ENCODE measurements at places on chromosomes 2 and 18. TPM values are rescaled to one million over a fixed set of nuclear protein-coding genes. Genes with fewer than 3 reads are reported as not detected.

GRCh38 chr2:158618891-158619490 is 162.2 kb downstream of the PKP4 start:
- no peak overlapping the region for H3K4me3 ChIP-seq
- no peaks in the 10 kb centered on the region for H3K27me3 ChIP-seq
- no peak overlapping the region for H3K27ac ChIP-seq
- no peak for DNase-seq
- H3K36me3 ChIP-seq, result peaks cover 13% of the 10 kb centered on the region

GRCh38 chr2:71223767-71224333 is 3.1 kb downstream of the PAIP2B start:
- H3K27me3 ChIP-seq, result peaks cover 4% of the 10 kb centered on the region
- DNase-seq, result no peak
- H3K36me3 ChIP-seq, result no peaks in the 10 kb centered on the region
- H3K4me1 ChIP-seq, result peaks cover 15% of the 10 kb centered on the region

DNA sequence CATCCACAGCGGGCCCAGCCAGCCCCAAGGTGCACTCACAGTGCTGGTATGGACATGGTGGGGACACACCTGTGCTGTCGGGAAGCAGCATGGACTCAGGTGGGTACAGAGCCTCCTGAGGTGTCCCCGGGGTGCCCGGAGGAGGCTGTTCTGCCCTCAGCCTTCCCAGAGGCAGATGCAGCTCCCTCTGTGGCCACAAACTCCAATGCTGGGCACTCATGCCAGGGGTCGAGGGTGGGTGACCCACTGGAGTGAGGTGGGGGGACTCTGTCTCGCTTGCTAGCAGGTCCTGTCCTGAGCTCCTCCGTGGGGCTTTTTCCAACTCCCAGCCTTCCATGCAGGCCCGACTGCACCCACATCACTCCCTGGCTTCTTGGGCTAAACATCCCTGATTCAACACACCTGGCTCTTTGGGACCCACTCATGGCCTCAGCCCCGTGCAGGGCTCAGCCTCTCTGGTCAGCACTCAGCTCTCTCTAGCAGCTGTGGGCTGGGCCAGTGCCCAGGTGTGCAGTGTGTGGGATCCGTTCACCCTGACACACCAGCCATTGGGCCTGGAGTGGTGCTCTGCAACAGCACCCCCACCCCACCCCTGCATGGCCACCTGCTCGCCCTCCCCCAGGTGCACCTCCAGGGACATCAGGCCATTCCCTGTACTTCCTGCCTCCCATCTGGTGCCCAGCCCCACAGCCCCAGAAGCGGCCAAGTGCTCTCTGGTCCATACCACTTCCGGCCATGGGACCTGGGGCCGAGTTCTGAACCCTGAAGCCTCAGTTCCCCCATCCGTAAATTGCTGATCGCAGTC is 16.0 kb downstream of the RAMP1 start:
- peaks cover 5% of the 10 kb centered on the region for H3K4me1 ChIP-seq
- peaks cover 15% of the 10 kb centered on the region for H3K27me3 ChIP-seq
- no peak overlapping the region for H3K4me3 ChIP-seq
- no peak for DNase-seq
- H3K27ac ChIP-seq, result no peak overlapping the region
- no peaks in the 10 kb centered on the region for H3K36me3 ChIP-seq

The OTOS gene
- total RNA-seq, result not detected

The GYPC gene
- 171 TPM for total RNA-seq

DNA sequence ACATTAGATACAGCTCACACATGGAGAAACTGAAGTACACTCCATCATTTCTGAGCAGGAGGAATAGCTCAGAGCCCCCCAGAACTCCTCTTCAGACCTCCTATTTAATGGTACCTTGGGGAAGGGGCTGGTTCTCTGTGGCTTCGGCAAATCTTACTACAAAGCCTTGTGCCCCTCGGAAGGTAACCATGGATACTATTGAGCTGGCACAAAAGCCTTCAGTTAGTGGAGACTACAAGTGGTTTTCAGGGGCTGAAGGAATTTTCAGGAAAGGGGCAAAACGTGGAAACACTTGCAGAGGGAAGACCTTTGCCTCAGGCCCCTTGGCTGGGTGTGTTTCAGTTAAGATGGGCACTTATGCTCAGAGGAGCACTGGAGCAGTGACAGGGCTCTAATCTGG is 1.1 kb upstream of the FAM237A start:
- H3K36me3 ChIP-seq, result no peaks in the 10 kb centered on the region
- no peak overlapping the region for H3K27ac ChIP-seq
- H3K27me3 ChIP-seq, result peaks cover 21% of the 10 kb centered on the region

The FSIP2 gene
- not detected for total RNA-seq

GRCh38 chr2:219457784-219458369 is 23.2 kb downstream of the SPEG start:
- H3K36me3 ChIP-seq, result no peaks in the 10 kb centered on the region
- H3K27ac ChIP-seq, result no peak overlapping the region
- DNase-seq, result peak; percentile 36
- no peak overlapping the region for H3K4me3 ChIP-seq

GRCh38 chr2:138087751-138088593 is 123.7 kb downstream of the HNMT start:
- H3K36me3 ChIP-seq, result no peaks in the 10 kb centered on the region
- H3K27me3 ChIP-seq, result no peaks in the 10 kb centered on the region
- H3K4me1 ChIP-seq, result no peaks in the 10 kb centered on the region
- H3K27ac ChIP-seq, result no peak overlapping the region

The CASP8 gene
- 36.2 TPM for total RNA-seq

DNA sequence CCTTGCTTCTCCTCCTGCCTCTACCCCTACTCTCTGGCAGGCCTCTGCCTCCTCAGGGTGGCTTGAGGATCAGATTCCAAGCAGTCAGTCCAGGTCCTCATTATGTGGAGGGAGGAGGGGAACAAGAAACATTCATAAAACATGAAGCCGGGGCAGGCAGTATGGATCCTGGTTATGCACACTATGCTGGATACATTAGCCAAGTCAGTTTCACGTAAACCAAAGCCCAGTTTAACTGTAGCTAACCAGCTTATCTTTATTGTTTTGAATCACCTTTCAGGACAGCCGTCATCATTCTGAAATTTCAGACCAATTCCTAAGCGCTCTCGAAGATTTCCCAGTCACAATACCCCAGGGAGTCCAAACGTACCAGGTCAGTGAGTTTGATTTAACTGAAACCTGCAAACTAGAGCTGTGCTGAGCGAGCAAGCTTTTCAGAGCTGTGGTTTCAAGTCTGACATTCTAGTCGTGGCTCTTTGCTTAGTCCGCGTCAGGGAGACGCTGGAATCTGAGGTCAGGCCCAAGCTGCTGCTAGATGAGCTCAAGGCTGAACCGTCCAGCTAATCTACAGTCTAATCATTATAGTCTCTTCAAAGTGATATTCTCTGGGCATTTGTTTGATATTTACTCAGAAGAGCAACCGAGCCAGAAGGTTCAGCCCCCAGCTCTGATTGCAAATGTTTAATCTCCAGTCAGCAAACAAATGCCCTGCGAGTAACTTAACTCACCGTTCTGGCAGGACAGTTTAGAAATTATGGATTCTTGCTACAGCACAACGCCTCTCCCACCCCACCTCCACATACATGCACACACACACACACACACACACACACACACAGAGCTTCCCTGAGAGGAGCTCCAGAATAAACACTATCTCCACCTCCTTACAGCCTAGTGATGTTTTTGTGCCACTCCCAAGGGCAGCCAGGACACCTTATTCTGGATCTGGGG is 63.8 kb upstream of the BZW1 start:
- no peaks in the 10 kb centered on the region for H3K4me1 ChIP-seq
- no peak overlapping the region for H3K27ac ChIP-seq
- H3K4me3 ChIP-seq, result no peak overlapping the region
- DNase-seq, result no peak

The SCN7A gene
- not detected for total RNA-seq

DNA sequence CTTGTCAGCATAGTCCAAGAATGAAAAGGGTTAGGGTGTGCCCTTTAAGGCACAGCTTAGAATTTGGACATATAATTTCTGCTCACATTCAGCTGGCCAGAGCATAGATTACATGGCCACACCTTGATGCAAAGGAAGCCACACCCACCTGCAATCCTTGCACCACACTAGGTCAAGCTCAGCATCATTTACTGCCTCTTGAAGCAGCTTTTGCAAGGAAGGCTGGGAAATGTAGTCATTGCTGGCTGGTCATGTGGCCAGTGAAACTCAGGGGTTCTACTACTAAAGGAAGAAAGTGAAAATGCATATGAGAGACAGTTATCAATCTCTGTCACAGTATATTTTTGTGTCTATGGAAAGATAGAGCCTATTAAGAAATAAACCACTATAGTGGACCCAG is 159.3 kb downstream of the GFPT1 start:
- no peaks in the 10 kb centered on the region for H3K4me1 ChIP-seq
- no peak for DNase-seq
- H3K36me3 ChIP-seq, result no peaks in the 10 kb centered on the region
- H3K27me3 ChIP-seq, result peaks cover 18% of the 10 kb centered on the region

- DNase-seq, result no peak
- no peak overlapping the region for H3K27ac ChIP-seq
- no peak overlapping the region for H3K4me3 ChIP-seq
These were observed 22.5 kb downstream of the PASK start for GRCh38 chr2:241126771-241127202.

The CTAGE1 gene
- total RNA-seq, result not detected

The CENPA gene
- total RNA-seq, result 33.6 TPM

DNA sequence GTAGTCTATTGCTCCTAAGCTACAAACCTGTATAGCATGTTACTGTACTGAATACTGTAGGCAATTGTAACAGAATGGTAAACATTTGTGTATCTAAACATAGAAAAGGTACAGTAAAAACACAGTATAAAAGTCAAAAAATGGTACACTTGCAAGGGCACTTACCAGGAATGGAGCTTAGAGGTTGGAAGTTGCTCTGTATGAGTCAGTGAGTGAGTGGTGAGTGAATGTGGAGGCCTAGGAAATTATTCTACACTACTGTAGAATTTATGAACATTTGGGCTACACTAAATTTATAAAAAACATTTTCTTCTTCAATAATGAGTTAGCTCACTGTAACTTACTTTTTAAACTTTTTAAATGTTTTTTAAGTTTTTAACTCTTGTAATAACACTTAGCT is 19.0 kb downstream of the NABP1 start:
- H3K27ac ChIP-seq, result no peak overlapping the region
- H3K27me3 ChIP-seq, result no peaks in the 10 kb centered on the region
- peaks cover 14% of the 10 kb centered on the region for H3K36me3 ChIP-seq
- no peak for DNase-seq
- H3K4me1 ChIP-seq, result peaks cover 4% of the 10 kb centered on the region

The CPO gene
- not detected for total RNA-seq

- no peaks in the 10 kb centered on the region for H3K36me3 ChIP-seq
- H3K27ac ChIP-seq, result no peak overlapping the region
- H3K27me3 ChIP-seq, result peaks cover 7% of the 10 kb centered on the region
- DNase-seq, result no peak
- no peaks in the 10 kb centered on the region for H3K4me1 ChIP-seq
- no peak overlapping the region for H3K4me3 ChIP-seq
These were observed 91.5 kb downstream of the CCBE1 start for GRCh38 chr18:59605633-59606192.

DNA sequence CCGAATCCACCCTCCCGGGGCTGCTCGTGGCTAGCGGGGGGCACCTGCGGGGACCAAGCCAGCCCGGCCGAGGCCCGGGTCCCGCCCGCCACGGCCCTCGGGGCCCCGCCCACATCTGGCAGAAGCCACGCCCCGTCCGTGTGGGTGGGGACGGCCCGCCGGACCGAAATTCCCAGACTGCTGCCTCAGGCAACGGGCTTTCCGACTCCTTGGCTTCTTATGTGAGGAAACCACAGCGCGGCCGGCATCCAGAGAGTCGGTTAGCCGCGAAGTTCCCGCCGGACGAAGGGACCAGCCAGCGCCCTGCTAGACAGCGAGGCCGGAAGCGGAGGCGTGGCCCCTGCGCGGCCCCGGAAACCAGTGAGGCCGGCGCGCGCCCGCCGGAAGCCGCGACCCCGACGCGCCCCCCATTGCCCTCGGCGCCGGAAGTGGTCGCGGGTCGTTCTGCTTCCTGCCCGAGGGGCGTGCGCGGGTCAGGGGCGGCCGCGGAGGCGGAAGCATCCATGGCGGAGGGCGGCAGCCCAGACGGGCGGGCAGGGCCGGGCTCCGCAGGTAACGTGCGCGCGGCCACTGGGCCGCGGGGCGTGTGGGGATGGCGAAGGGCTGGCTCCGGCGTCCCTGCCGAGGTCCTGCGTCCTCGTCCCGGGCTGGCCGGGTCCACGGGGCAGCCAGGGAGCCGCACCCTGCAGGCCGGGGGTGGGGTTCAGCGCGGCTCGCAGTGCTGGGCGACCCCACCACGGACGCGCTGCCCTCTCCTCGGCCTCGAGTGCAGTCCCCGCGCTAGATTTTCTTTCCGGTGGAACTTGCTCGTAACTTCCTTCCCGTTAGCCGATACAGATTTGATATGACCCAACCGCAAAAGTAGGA is at the start of gene ASB1:
Gene ASB1 (plus strand): TSS at position 360 of the 867 bp plus-strand sequence. CDS start 144 bp downstream, at position 504.
- peak; percentile 92 for DNase-seq
- peaks cover 40% of the 10 kb centered on the region for H3K4me1 ChIP-seq
- H3K27me3 ChIP-seq, result no peaks in the 10 kb centered on the region
- H3K27ac ChIP-seq, result peak within 1 kb of the TSS; percentile 92
- H3K36me3 ChIP-seq, result peaks cover 34% of the 10 kb centered on the region

DNA sequence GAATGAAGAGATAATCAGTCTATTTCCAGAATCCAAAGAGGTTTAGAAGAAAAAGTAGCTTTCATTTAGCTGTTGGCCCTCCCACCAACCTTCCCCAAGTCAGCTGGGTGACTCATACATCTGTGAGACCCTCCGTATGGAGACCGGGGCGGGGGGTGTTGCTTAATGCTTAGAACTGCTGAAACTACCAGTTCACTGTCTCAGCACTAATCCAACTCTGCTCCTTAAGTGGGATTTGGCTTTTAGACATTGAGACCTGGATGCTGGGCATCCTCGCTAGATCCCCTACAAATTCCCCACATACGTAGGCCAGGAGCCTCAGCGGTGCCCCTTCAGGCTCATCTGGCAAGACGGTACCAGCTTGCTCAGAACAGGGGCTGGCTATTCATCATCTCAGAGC is at the start of gene SAG:
Gene SAG (plus strand): TSS at position 252 of the 400 bp plus-strand sequence. CDS start 1,374 bp downstream, outside the sequence.
- no peak within 1 kb of the TSS for H3K4me3 ChIP-seq
- no peak within 1 kb of the TSS for H3K27ac ChIP-seq
- no peak for DNase-seq
- H3K4me1 ChIP-seq, result peaks cover 2% of the 10 kb centered on the region
- H3K27me3 ChIP-seq, result no peaks in the 10 kb centered on the region
- no peaks in the 10 kb centered on the region for H3K36me3 ChIP-seq

GRCh38 chr2:5691221-5691984 is 781 bp upstream of the SOX11 start:
- no peak overlapping the region for H3K27ac ChIP-seq
- peaks cover 3% of the 10 kb centered on the region for H3K4me1 ChIP-seq
- H3K4me3 ChIP-seq, result peak overlapping the region; percentile 16
- DNase-seq, result no peak
- peaks cover 79% of the 10 kb centered on the region for H3K27me3 ChIP-seq
